ENCODE measurements at places on chromosomes 5 and 9.

DNA sequence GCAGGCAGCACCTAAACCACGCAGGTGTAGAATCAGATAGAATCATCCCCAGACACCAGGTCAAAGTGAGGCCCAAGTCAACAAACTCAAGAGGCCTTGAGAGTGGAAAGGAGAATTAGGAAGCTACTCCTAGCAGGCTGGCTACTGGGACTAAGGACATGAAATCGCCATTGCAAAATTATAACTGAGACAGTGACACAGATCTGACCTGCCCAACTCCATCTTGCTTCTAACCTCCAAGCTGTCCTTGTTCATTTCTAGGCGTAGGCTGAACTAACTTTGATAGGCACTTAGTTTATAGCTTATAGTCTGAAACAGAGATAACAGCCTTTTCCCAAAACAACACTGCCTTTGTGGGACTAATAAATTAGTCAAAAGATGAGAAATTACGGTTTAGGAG, 52.8 kb downstream of the ACTL7B start:
- no peaks in the 10 kb centered on the region for H3K27me3 ChIP-seq
- peaks cover 3% of the 10 kb centered on the region for H3K4me1 ChIP-seq
- H3K4me3 ChIP-seq: no peak overlapping the region
- no peak overlapping the region for H3K27ac ChIP-seq

- H3K4me3 ChIP-seq: no peak overlapping the region
- no peaks in the 10 kb centered on the region for H3K27me3 ChIP-seq
- H3K36me3 ChIP-seq: no peaks in the 10 kb centered on the region
- no peak overlapping the region for H3K27ac ChIP-seq
- peak; percentile 11 for DNase-seq
- H3K4me1 ChIP-seq: no peaks in the 10 kb centered on the region
These were observed 91.1 kb upstream of the RNF180 start for GRCh38 chr5:64074533-64074932.

DNA sequence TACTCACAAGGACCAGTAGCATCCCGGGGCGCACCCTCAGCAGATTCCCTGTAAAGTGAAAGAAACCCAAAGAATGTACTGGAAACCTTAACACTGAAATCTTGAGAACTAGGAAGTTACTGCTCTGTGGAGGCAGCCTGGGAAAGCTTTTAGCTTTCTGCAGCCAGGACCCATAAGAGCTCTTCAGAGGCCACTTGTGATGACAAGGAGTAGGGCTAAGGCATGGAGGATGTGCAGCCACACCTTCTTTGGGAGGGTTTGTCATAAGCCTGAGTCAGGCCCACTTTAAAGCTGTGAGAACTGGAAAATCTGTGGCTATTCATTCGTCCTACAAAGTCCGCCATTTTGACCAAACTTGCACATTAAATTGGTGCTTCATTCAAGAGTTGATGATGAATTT, 291.1 kb upstream of the TLE4 start:
- no peak overlapping the region for H3K4me3 ChIP-seq
- no peak for DNase-seq
- H3K27me3 ChIP-seq: no peaks in the 10 kb centered on the region
- H3K4me1 ChIP-seq: no peaks in the 10 kb centered on the region
- H3K27ac ChIP-seq: no peak overlapping the region

GRCh38 chr9:19800884-19801283, 12.0 kb upstream of the SLC24A2 start:
- H3K36me3 ChIP-seq: no peaks in the 10 kb centered on the region
- no peaks in the 10 kb centered on the region for H3K27me3 ChIP-seq
- H3K27ac ChIP-seq: no peak overlapping the region
- no peak overlapping the region for H3K4me3 ChIP-seq

GRCh38 chr5:151703227-151703626, 16.5 kb upstream of the SPARC start:
- no peak overlapping the region for H3K4me3 ChIP-seq
- H3K4me1 ChIP-seq: peaks cover 48% of the 10 kb centered on the region
- peak; percentile 61 for DNase-seq
- H3K36me3 ChIP-seq: no peaks in the 10 kb centered on the region
- peak overlapping the region; percentile 84 for H3K27ac ChIP-seq

DNA sequence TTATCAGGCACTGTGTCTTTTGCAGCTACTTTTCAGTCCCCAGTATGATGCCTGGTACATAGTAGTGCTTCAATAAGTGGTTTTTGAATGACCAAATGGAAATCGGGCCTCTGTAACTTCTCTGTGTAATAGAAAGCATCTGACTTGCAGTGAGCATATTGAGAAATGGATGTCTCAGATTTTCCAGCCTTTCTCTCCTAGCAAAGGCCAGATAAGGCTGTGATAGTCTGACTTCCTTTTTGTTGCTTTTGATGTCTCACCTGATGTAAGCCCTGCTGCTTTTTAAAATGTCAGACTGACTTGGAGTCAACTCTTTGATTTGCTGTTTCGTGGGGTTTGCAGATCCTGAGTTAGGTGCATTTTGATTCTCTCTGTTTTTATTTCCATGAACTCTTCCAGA, 590.0 kb upstream of the ZNF608 start:
- H3K27ac ChIP-seq: no peak overlapping the region
- H3K27me3 ChIP-seq: no peaks in the 10 kb centered on the region
- no peak overlapping the region for H3K4me3 ChIP-seq
- peaks cover 5% of the 10 kb centered on the region for H3K4me1 ChIP-seq
- DNase-seq: peak; percentile 38
- no peaks in the 10 kb centered on the region for H3K36me3 ChIP-seq

GRCh38 chr9:85630676-85631075, 111.1 kb downstream of the AGTPBP1 start:
- no peak overlapping the region for H3K4me3 ChIP-seq
- no peaks in the 10 kb centered on the region for H3K27me3 ChIP-seq
- H3K27ac ChIP-seq: no peak overlapping the region

GRCh38 chr5:142924135-142924883, 154.1 kb downstream of the ARHGAP26 start:
- H3K27ac ChIP-seq: no peak overlapping the region
- no peaks in the 10 kb centered on the region for H3K27me3 ChIP-seq
- no peak overlapping the region for H3K4me3 ChIP-seq
- H3K36me3 ChIP-seq: no peaks in the 10 kb centered on the region
- DNase-seq: peak; percentile 42
- peaks cover 8% of the 10 kb centered on the region for H3K4me1 ChIP-seq

All from muscle of leg (tissue), 16 donors.